ENCODE measurements at places on chromosomes 3 and 15.
A peak's percentile ranks its signal among the peaks of the same experiment; 100 is the strongest.

DNA sequence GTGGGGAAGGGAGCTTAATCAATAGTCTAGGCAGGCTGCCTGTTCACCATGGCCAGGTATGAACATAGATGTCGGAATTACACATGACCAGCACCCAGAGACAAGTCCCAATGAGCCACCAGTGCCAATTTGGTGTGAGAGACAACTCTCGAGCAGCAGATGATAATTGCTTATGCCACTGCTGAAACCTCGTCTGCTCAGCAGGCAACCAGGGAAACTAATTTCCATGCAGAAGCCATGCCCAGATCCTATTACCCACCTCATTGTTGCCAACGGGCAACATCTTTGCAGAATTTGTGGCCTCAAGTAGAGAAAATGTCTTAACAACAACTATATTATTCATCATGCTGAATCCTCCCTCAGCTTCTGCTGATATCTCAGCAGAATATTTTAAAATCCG is 84.9 kb downstream of the CGGBP1 start:
- no peak for DNase-seq

DNA sequence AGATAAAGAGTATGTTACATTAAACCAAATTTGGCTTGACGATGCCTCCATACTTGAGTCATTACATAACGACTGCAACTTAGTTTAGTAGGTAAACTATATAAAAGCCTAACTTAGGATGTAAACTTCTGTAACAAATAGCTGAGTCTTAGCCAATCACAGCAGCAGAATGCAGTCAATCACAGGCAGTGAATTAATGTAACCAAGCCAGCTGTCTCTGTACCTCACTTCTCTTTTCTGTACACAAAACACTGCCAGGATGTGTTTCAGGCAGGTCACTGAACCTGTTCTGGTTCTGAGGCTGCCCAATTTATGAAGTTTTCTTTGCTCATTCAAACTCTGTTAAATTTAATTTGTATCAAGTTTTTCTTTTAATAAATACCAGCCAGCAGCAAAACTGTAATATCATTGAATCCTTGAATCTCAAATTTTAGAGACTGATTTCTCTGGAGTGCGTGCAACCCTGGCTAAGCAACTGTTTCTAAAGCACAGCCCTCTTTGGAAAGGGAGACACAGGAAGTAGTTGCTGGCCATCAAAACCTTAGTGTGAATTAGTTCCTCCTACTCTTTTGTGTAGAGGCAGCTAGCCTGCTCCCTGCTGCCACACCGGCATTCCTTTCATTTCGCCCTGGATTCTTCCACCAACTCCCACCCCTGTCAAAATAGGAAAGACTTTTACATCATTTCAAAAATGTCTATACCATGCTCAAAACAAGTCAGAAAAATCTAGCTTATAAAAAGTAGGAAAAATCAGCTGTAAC is 15.2 kb downstream of the RFTN1 start:
- no peak for DNase-seq

GRCh38 chr15:56064152-56064551 is 70.7 kb upstream of the NEDD4 start:
- DNase-seq: no peak

DNA sequence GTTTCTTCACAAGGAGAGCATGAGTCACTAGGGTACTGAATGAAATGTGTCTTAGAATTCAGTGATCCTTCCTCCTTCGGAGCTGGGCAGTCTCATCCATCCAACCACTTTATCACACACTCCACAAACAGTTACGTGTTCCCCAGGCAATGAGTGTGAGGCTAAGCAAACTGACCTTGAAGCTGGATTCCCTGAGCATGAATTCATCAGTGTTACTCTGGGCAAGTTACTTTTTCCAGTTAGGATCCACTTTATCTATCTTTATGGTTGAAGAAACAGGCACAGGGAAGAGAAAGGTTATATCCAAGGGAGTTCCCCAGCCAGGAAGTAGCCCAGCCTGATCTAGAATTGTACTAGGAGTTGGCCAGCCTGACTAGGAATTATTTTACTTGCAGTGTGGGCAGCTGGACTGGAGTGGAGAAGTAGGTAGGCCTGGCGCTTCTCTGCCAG is 17.1 kb upstream of the GCNT3 start:
- peak; percentile 45 for DNase-seq

All from AG09309 (cell line).